ENCODE measurements at places on chromosomes 2 and 18.
A peak's percentile ranks its signal among the peaks of the same experiment; 100 is the strongest.

DNA sequence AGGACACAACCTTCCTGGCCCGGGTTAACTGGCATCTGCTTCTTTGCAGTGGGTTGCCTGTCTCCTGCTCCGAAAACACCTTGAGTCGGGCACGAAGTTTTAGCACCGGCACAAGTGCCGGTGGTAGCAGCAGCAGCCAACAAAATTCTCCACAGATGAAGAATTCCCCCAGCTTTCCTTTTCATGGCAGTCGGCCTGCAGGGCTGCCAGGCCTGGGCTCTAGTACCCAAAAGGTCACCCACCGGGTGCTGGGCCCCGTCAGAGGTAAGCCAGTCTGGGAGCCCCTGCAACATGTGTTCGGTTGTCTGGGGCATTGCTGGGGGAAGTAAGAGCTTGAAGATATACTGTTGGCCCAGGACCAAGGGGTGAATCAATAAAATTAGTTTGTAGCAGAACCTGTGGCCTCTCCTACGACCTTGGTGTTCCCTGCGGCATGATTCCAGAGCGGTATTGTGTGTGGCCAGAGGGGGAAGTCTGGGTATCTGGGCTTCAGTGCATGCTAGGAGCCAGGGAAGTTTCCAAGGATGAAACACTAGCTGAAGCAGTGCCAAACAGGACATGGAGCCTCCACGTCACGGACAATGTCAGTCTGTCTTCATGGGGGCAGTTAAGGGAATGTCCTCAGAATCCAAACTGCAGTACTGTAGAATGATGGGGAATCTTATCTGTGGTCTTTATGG lies 7.8 kb downstream of the AGBL5 start:
- DNase-seq: no peak

- no peak for DNase-seq
These were observed 803.2 kb upstream of the POU3F3 start for GRCh38 chr2:104050656-104051242.

- DNase-seq: no peak
These were observed 75.3 kb downstream of the BABAM2 start for GRCh38 chr2:27965841-27966240.

GRCh38 chr2:97781981-97782380 lies 68.6 kb downstream of the ZAP70 start:
- DNase-seq: peak; percentile 78

- peak; percentile 49 for DNase-seq
These were observed 1.3 kb downstream of the CIAO1 start for GRCh38 chr2:96267159-96267971.

GRCh38 chr18:45063246-45064038 lies 382.8 kb downstream of the SETBP1 start:
- DNase-seq: no peak

DNA sequence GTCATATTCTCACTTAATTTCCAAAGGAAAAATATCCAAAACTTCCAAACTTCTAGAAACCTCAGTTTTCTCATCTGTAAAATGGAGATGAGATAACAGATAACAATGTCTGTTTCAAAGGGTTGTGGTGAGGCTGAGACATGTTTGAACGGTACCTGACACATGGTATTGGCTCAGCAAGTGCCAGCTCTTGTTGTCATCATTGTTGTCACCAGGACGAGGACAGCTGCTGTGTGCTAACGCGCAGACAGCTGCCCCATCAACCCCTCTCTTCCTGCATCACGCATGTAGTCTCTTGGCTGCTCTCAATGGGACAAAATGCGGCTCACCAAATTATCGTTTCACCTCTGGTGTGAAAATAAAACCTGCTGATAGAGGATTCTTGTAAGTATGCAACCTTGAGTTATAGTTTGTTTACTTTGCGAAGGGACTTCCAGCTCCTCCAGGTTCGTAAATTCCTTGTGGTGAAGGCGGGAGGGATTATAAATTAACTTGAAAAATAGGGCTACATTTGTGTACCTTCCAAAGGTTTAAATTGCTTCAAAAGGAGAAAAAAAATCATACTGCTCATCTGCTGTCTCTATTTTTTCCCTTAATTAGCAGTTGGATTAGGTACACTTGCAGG lies 605.4 kb downstream of the BCL11A start:
- DNase-seq: no peak

GRCh38 chr18:44181951-44182747 lies 498.5 kb upstream of the SETBP1 start:
- no peak for DNase-seq

DNA sequence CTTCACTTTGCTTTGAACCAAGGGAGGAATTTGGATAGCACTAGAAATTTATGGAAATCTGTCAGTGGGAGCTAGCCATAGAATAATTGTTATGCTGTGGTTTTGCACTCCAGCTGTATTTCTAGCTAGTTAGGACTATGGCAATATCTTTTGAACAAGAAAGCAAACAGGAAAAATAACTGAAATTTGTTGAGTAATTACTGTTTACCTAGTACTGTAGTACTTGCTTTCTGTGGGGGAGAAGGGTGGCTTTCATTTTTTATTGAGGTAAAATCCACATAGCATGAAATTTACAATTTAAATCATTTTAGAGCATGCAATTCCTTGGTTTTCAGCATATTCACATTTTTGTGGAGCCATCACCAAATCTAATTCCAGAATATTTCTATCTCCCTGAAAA lies 28.4 kb downstream of the MBD5 start:
- DNase-seq: no peak

DNA sequence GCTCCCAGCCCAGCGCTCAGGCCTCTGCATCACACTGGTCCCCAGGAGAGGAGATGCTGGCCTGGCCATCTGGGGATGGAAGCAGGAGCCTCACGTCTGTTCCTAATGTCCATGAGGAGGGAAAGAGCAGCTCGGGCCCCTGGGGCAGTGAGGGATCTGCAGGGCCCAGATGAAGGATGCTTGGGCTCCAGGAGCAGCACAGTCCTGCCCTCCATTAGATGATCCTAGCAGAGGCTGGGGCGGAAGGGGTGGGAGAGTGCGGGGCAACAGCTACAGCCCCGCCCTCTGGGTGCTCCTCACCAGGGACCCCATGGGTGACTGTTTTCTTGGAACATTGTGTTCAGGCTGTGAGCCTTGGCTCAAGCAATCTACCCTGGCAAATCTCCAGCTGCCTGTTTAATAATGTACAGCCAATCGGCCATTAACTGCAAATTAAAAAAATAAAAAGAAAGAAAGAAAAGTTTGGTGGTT lies 49.7 kb downstream of the TNS1 start:
- no peak for DNase-seq

DNA sequence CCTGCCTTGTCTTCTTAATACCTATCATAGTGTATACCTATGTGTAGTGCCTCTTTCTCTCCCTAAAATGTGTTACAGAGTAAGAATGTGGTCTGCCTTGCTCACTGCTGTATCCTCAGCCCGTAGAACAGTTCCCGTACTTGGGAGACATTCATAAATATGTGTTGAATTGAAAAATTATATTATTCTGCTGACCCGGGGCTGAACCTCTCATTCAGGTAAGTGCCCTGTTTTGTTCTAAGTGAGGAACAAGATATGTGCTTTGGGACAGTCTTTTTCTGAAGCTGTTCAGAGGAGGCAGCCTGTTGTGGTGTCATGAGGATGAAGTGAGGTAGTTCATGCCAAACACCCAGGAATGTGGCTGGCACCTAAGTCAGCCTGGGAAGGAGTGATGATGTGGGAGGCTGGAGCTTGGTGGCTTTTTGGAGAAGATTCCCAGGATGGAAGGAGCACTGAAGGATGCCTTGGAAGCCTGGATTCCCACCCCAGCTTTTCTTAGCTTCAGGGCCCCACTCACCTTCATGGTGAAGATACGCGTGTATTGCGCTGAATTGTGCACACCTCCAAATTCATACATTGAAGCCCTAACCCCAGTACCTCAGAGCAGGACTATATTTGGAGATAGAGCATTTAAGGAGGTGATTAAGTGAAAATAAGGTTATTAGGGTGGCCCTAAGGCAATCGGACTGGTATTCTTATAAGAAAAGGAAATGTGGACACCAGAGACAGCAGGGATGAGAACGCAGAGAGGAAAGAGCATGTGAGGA lies 166.3 kb downstream of the DDX1 start:
- DNase-seq: no peak

DNA sequence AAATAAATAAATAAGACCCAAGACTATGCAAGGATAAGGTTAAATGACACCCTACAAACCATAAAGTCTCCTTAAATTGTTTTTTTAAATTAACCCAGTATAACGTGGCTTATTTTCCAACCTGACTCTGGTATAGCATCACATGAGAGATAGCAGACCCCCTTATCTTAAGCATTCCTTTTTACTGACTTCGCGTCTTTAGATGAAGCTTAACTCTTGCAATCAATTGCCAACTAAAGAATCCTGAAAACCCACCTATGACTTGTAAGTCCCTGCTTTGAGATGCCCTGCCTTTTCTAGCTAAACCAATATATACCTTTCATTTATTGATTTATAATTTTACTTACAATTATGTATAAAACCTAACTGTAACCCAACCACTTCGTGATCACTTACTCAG lies 57.1 kb upstream of the RAB12 start:
- DNase-seq: no peak

Data from transverse colon (tissue), 4 donors.